ENCODE measurements at places on chromosomes 6 and 20.
A peak's percentile ranks its signal among the peaks of the same experiment; 100 is the strongest.

DNA sequence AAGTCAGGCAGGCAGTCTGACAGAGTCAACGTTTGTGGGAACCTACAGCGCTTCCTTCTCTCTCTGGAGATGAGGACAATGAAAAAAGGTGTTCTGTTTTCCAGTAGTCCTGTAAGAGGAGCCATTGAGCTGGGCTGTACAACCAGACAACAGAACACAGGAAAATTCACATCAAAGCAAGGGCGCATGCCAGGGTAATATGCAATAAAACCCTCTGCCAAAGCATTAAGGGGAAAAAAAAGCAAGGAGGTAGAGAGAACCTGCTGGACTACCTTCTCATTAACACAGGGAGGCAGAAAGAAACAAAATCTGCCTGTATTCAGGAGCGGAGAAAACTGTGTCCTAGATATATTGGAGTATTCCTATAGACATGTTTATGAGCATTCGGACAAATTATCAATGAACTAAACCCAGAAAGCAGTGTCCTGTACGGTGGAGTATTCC lies 1.3 kb downstream of the RNF24 start:
- peak; percentile 80 for DNase-seq

GRCh38 chr6:25537349-25538018 lies 114.5 kb upstream of the SCGN start:
- no peak for DNase-seq

DNA sequence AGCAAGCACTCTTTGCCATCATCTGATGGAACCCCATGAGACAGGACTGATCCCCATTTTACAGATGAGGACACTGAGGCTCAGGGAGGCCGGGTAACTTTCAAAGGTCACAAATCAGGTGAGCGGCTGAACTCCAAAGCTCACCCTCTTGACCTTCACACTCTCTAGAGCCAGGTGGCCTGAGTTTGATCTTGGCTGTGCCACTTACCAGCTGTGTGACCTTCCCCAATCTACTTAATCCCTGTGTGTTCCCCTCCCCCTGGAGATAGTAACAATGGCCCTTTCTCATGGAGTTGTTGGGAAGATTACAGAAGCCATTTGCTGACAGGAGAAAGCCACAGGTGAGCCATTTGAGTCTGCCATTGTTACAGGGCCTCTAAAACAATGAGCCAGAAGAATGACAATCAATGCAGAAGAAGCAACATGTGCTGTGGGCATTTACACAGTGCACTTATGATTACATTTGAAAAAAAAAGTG lies 34.5 kb downstream of the BMP7 start:
- DNase-seq, result no peak

- DNase-seq, result no peak
Measured at GRCh38 chr20:33790566-33790965, 20.6 kb upstream of the CHMP4B start.

GRCh38 chr6:41546475-41546865 lies 289 bp downstream of the FOXP4 start:
- DNase-seq, result no peak

All from epithelial cell of prostate (primary cell).